ENCODE measurements at places on chromosomes 6 and 20.
A peak's percentile ranks its signal among the peaks of the same experiment; 100 is the strongest.

DNA sequence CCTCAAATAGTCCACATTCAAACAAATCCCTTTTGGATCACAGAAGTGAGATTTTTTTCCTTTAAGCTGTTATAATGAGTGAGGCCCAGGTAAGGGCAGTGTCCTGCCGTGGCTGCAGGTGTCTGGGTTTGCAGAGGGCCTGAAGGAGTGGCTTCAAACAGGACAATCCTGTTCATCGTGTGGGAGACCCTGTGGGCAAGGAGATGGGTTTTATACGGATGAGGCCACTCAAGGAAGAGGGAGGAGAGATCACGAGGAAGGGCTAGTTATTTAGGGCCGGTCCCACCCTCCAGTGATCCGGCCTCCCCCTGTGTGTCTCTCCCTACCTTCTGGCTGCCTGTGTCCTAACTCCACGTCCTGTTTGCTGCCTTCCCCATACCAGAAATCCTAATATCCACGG, 33.8 kb downstream of the PPP1R14C start:
- DNase-seq = no peak

GRCh38 chr20:32035426-32035779, 16.6 kb upstream of the HCK start:
- DNase-seq = no peak

GRCh38 chr20:11305406-11305805, 612.3 kb upstream of the BTBD3 start:
- no peak for DNase-seq

DNA sequence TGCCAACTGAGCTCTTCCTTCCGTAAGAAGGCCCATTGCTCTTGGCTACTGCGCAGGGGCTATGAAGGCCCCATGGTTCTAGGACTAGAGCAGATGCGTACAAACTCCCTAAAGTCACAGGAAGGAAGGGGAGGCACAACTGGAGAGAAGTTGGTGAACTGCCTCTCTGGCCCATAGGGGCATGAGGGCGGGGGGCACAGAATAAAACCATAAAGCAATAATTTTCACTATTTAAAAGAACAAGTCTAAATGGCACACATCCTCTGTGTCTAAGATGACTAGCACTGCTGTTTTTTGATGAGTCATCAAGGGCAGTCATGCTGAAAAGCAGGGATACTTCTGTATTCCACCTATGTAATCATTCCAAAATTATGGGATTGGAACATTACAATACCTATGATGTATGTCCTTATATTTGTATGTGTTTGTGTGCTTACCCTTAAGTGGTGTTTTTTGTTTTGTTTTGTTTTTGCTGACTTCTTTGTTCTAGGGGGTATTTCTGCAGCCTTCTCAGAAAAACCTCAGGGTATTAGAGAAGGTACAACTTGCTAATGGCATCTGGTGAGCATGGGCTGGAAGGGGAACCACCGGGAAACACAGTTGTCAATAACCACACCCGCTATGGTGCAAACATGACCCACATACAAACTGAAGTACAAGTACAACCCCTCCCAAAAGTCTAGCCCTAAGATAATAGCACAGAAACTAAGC, 36.9 kb downstream of the B4GALT5 start:
- peak; percentile 46 for DNase-seq

DNA sequence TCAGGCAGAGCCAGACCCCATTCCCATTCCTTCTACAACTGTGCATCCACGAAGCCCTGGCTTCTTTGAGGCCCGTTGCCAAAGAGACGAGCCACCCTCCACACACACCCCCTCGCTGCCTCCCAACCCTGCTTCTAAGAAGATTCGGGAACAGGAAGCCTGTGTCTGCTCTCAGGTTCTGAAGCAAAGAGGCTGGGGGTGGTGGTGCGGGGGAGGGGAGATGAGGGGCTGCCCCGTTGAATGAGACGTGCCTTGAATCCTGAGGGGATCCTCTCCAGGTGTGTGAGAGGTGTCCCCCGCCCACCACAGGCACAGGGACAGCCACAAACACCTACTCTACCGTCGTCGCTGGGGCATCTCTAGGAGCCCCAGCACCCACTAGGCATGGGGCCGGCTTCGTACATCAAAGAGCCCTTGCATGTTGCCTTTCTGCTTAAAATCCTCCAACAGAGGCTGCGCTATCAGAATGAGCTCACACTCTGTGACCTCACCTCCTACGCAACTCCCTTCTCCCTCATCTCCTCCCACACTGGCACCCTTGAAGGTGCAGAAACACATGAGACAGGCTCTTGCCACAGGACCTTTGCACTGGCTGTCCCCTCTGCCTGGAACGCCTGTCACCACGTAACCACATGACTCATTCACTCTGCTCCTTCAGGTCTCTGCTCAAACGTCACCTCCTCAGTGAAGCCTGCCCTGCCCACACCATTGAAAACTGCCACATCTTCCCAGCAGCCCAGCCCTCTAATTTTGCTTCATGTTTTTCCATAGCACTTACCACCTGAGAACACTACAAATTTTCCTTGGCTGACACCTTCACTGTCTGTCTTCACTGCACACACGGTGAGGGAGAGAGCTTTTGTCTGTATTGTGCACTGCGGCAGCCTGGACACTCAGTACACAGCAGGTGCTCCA, 58.5 kb downstream of the PREX1 start:
- no peak for DNase-seq

DNA sequence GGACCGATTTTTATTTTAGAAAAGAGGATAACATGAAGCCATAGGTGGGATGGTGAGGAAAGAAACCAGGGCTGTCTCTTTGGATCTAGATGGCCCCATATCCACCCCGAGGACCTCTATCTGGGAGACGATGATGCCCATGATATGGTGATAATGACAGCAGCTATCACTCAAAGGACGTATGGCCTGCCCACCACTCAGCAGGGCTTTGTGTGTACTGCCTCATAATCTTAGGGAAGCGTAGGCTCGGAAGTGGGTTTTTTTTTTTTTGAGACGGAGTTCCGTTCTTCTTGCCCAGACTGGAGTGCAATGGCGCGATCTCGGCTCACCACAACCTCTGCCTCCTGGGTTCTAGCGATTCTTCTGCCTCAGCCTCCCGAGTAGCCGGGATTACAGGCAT, 8.2 kb upstream of the TAF8 start:
- DNase-seq = no peak
